Kidney tubule cell (primary cell): ENCODE measurements at places on chromosomes 12 and 14.

DNA sequence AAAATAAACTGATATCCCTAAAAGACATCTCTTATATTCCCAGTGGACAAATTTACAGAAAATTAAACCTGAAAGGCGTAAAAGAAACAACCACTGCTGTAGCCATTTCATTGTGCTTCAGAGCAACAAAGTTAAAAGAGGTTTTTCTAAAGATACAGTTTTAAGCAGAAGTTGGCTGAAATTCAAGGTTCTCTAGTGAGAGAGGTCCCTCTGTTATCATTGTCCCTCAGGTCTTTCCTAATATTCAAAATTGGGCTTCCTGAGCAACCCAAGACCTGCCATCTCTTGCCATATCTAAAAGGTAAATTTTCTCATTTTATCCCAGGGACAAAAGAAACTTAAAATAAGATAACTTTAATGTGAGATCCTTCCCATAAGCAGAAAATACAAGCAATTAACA, 10.7 kb upstream of the SOS2 start:
- no peak for DNase-seq

GRCh38 chr12:56631790-56632700, 1.9 kb upstream of the BAZ2A start:
- peak; percentile 29 for DNase-seq

- peak; percentile 19 for DNase-seq
These were observed 69.6 kb upstream of the RD3L start for GRCh38 chr14:104011824-104012517.

- no peak for DNase-seq
These were observed 23.0 kb upstream of the CSRP2 start for GRCh38 chr12:76901628-76902380.

DNA sequence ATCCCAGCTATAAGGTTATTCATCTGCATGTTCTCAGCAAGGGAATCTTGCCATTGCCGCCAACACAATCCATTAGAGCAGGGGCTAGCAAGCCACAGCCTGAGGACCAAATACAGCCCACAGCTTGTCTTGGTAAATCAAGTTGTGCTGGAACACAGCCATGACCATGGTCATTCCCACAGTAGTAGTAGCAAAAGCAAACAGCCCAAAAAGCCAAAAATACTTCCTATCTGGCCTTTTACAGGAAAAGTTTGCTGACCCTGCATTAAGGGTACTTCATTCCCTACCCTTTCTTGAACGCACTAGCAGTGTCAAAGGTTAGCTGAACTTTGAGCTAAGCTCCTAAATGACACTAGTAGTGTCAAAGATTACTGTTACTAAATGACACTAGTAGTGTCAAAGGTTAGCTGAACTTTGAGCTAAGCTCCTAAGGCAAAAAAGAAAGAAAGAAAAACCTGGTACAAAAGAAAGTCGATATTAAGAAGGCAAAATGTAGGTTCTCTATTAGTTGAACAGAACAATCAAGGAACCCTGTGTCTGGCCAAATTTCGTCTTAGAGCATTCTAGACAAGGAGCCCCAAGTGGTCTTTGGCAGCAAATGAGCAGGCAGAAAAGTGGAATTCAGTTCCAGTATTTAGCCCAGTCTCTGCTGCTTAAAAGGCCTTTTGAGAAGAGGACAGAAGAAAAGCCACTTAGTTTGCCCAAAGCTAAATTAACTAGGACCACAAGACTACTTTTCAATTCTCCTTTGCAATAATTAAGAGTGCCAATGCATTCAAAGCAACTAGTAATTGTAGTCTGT, 67.7 kb downstream of the NT5DC3 start:
- no peak for DNase-seq

GRCh38 chr14:49306152-49306751, 279.9 kb downstream of the RPS29 start:
- DNase-seq, result peak; percentile 35

DNA sequence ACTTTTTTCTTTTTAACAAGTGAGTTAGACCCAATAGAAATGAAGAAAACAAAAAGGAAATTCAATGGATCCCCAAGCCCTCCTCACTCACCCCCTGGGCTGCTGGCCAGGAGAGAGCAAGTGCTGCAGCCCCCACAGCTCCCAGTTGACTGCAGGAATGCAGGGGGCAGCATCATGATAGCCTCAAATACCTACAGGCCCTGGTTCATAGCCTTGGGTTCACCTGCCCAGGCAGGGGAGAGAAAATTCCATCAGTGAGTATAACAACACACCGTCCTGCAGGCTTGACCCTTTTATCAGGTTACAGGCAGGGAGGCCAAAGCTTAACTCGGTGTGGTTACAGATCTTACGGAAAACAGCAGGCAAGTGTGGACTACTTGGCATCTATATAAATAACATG, 76.3 kb downstream of the PHLDA1 start:
- no peak for DNase-seq

- DNase-seq, result peak; percentile 31
These were observed 186.6 kb upstream of the OR4E1 start for GRCh38 chr14:21860172-21860571.

- no peak for DNase-seq
These were observed 855.2 kb downstream of the FSCB start for GRCh38 chr14:43651896-43652295.

GRCh38 chr12:21911832-21912231, 29.4 kb downstream of the ABCC9 start:
- no peak for DNase-seq

GRCh38 chr14:101594511-101595148, 33.3 kb downstream of the DIO3 start:
- no peak for DNase-seq

GRCh38 chr12:94750864-94751263, 100.5 kb upstream of the TMCC3 start:
- no peak for DNase-seq

DNA sequence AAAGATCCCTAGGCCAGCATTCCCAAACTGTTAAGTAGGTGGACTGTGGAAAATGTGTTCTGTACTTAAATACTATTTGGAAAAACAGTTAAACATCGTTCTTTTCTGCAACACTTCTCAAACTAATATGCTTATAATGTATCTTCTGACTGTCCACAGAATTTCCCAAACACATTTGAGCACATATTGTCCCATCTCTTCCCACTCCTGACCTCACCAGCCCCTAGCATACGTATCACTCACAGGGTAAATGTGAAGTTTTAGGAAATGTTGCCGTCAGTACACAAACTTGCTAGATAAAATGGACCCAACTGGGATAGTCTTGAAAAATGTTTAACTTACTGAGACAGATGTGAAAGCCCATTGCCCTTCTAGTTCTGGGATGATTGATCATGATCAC, 27.7 kb downstream of the ARID2 start:
- no peak for DNase-seq

DNA sequence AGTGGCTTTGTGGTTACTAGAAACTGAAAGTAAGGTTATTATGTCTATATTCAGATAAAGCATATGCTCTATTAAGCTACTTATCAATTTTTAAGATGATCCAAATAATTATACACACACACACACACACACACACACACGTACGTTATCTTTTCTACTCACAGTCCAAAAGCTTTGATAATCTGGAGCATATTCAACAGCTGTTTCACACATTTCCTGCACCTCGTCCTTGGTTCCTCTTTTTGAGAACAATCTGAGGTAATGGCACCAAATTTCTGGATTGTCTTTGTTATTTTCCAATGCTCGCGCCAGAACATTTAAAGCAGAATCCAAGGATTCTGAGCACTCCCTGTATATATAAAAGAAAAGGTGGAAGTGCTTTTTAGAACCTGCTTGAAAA, 37.5 kb downstream of the ZFC3H1 start:
- DNase-seq, result no peak

DNA sequence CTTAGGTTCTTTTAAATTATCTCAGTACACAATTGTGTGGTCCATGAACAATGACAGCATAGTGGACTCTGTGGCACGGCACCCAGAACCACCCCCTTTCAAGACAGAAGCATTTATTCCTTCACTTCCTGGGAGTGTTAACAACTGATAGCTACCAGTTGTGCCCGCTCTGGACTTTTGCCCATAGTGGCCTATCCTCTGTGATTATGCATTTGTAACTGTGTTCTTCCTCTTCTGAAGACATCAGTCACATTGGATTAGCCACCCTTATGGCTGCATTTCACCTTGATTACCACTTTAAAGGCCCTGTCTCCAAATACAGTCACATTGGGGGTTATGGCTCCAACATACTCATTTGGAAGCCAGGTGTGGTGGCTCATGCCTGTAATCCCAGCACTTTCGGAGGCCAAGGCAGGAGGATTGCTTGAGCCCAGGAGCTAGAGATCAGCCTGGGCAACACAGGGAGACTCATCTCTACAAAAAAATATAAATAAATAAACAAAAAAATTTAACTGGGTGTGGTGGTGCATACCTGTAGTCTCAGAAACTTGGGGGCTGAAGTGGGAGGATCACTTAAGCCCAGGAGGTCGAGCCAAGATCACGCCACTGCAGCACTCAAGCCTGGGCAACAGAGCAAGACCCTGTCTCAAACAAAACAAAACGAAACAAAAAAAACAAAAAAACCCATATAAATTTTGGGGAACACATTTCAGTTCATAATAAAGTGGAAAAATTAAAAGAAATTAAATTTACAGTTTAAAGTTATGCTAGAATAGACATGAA, 27.6 kb upstream of the PHC1 start:
- no peak for DNase-seq

GRCh38 chr14:68103853-68104252, 284.3 kb downstream of the RAD51B start:
- DNase-seq, result peak; percentile 34

DNA sequence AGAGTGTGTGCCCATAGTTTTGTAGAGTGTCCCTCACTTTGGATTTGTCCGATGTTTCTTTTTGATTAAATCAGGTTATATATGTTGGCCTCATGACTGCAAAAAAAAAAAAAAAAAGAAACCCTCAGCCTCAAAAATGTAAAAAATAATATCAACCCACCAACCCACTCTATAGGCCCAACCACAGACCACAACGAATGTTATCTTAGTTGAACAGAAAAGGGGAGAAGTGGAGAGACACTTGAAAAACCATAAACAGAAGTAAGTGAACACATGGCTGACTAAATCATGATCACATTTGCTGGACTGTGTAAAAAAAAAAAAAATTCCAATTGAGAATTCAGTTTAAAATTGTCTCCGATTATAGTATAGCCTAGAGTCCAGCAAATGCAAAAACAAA, 45.5 kb upstream of the ST8SIA1 start:
- no peak for DNase-seq
